ENCODE measurements at places on chromosomes 2 and 18.

- no peak for DNase-seq
These were observed 23.0 kb downstream of the FAM110C start for GRCh38 chr2:23283-23682.

DNA sequence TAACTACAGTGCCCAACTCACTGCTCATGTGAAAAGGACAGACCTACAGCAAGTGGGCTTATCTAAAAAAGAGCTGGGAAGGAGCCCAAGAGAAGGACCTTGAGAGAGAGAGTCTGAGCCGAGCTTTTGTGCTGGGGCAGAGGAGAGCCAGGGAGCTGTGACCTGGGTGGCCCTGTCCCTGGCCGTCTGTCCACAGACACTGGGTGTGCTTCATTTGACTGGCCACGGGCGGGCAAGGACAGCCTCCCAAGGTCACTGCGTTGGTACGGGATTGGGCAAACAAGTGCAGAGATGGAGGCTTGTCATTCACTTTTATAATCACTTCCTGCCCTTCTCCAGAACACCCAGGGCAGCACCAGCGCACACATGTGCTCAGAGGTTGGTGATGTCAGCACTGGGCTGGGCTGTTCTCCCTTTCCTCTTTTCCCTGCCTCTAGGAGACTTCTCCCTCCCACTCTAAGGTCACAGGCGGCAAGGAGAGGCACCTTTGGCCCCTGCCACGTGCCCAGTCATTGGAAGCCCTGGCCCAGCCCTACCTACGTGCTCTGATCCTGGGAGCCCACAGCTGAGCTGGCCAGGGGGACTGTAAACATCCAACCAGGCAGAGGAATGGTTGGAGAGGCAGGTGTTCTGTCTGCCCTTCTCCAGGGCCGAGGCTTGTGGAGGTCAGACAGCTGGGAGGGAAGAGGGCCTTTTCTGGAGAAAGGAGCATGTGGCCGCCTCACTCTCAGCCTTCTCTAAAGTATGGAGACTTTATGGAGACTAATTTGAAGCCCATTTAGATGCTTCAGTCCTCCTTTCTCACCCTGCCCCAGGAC, 6.4 kb upstream of the PSD4 start:
- peak; percentile 50 for DNase-seq

DNA sequence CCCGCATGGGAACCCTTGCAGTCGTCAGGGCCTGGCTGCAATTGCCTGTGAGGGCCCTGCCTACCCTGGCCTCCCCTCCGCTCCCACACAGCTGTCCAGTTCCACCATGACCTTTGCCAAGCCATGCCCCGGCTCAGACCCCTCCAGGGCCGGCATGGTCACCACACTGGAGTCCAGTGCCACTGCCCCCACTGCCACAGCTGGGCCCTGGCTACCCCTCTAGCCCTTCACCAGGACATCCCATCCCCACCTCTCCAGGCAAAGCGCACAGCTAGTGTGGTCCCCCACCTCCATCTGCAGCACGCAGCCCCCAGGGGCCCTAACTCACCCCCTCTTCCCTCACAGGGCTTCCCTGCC, 70.3 kb upstream of the SMAD7 start:
- DNase-seq: no peak

GRCh38 chr2:197075754-197076337, 149.3 kb upstream of the PGAP1 start:
- DNase-seq: no peak

DNA sequence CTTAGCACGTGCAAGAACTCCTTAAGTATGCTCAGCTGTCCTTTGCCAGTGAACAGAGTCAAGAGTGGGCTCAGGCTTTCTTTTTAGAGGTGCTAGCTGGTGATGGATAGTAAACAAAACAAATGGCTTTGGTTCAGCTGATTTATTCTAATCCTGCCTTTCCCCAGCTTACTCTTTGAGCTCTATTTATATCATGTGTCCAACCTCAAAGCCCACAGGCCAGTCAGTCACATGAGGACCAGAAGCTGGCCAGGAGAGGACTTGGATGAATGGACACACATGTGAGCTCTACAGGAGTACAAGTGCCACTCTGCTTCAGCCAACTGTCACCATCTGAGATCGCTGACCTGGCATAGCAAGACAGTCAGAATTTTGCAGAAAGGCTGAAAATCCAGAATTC, 59.4 kb downstream of the STK39 start:
- no peak for DNase-seq
